ENCODE measurements at places on chromosomes 4 and X.
A peak's percentile ranks its signal among the peaks of the same experiment; 100 is the strongest.

GRCh38 chr4:37628977-37629609, 57.1 kb downstream of the RELL1 start:
- DNase-seq = no peak

DNA sequence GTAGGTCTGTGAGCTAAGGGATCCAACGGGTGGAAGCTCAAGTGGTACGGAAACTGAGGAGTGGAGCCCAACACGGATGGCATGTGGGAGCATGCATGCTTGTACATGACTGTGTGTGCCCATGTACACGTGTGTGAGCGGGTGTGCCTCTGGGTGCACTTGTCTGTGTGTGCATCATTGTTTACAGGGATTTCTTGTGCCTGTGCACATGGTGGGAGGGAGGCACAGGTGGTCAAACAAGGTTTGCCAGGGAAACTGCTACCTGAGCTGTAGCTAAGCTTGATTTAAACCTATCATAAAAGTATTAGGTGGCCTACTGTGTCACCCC, 122.5 kb upstream of the MAMLD1 start:
- DNase-seq = no peak

GRCh38 chrX:80432863-80433262, 12.6 kb downstream of the TENT5D start:
- DNase-seq = no peak

GRCh38 chr4:159290321-159291030, 187.6 kb downstream of the RAPGEF2 start:
- no peak for DNase-seq

GRCh38 chrX:43909141-43909540, 26.9 kb upstream of the MAOB start:
- no peak for DNase-seq

DNA sequence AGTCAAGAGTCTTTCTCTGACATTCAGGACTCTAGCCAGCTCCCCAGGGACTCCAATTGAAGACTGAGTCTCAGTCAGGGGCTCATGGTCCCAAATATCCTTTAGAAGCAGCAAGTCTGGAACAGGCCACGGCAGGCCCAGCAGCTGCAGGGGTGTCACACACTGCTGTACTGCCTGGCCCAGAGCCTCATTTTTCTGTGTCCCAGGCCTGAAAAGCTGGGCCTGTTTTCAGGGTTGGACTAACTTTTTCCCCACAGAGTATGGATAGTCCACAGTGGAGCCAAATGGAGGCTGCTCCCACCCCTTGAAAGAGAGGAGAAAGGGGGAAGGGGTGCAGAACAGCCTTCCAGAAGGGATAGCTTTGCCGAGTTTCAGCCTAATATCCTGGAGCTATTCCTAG, 146.8 kb upstream of the NALF2 start:
- DNase-seq = peak; percentile 0

- DNase-seq = no peak
Observed at GRCh38 chrX:17769701-17770269, 32.5 kb downstream of the SCML1 start.

DNA sequence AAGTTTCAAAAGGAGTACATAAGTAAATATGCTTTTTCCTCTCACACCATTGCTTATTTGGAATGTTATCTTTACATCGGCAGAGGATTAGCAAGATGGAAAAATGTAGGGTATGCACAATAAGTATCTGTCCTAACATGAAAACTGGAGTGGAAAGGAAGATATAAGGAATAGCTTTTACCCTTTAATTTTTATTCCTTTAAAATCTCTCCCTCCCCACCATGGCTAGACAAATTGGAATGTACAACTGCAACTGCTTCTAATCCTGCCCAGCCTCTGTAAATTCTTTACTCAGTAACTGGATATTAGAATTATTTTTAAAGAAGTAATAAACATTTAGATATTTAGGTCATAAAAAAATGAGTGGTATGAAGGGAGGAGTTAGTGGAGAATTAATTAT, 171.5 kb downstream of the PCDH18 start:
- no peak for DNase-seq

DNA sequence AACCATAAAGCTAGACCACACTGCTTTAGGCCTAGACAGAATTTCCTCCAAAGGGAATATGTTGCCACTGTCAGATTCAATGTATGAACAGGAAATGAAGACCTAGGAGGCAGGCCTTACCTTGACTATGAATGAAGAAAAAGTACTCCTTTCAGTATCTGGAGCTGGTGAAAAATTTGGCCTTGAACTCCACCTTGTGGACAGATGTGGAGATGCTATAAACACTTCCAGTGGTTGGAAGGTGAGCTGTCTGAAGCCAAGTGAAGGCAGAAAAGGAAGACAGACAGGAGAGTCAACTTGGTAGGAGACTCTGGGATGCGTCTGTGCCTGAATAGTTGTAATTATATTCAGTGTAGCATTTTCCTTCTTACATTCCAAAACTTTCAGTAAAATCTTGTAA, 17.2 kb downstream of the SPIN3 start:
- DNase-seq = no peak

DNA sequence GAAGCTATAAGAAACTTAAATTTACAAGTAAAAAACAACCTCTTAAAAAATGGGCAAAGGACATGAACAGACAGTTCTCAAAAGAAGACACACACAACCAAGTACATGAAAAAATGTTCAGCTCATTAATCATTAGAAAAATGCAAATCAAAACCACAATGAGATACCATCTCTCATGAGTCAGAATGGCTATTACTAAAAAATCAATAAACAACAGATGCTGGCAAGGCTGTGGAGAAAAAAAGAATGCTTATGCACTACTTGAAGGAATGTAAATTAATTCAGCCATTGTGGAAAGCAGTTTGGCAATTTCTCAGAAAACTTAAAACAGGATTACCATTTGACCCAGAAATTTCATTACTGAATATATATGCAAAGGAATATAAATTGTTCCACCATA, 666.3 kb upstream of the GRIA3 start:
- DNase-seq = no peak

- no peak for DNase-seq
Observed at GRCh38 chr4:53507058-53507457, 84.2 kb downstream of the LNX1 start.

DNA sequence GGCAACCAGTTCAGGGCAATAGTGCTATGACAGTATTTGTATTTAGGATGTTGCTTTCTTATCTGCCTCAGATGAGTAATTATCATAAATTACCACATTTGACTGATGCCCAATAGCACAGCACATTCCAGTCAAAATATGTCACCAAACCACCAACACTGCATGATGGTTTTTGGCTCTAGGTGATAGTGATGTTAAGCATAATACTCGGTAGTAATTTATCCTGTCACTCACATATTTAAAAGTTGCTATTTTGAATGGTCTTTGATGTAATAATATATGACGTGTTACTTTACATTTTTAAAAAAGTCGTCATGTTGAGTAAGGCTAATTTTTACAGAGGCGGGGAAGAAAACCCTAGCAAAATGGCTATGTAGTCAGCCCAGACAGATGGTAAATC, 42.5 kb downstream of the UNC5C start:
- no peak for DNase-seq

- no peak for DNase-seq
Observed at GRCh38 chr4:140346136-140346535, 27.3 kb upstream of the SCOC start.

DNA sequence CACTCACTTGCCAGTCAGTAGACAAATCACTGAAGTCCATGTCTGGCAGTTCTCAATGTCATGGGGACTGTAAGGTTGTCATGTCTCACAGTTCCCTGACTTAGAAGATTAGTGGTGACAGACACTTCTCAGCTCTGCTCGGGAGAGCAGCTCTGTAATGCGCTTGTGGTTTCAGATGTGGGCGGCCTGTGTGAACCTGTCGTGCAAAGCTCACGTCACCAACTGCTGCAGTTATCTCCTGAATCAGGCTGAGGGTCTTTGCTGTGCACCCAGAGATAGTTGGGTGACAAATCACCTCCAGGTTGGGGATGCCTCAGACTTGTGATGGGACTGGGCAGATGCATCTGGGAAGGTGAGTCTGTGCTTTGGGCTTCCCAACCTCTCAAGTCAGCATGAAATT, at the start of gene IL9R:
TSS of gene IL9R (plus strand) at position 261 of the 400 bp plus-strand sequence. CDS start at position 325, 64 bp downstream.
- no peak for DNase-seq

- DNase-seq = no peak
Observed at GRCh38 chrX:153772316-153773217, 8.3 kb upstream of the SRPK3 start.

Measured in skin of body (tissue), 3 donors.